HS-27A (cell line): ENCODE measurements at places on chromosomes 2 and 18.

DNA sequence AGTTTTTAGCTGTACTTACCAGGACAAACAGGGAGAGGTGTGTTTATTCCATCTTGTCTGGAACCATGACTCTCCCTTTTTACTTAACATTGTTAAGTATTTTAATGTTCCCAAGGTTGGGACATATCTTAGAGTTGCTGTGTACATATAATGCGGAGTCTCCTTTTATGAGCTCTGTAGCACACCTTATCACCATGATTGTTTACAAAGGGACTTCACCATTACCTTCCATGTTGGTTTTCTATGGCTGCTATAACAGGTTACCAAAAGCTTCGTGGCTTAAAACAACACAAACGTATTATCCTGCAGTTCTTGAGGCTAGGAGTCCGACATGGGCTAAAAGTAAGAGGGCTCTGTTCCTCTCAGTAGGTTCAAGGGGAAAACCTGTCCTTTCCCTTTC lies 164.3 kb downstream of the GALNT1 start:
- DNase-seq, result no peak

- DNase-seq, result no peak
Observed at GRCh38 chr18:2108591-2108990, 462.7 kb downstream of the METTL4 start.

- DNase-seq, result peak; percentile 81
Observed at GRCh38 chr2:113894156-113894743, 4.4 kb downstream of the ACTR3 start.

GRCh38 chr2:11498543-11499034 lies 32.6 kb upstream of the E2F6 start:
- no peak for DNase-seq

GRCh38 chr2:68386365-68386764 lies 21.3 kb downstream of the PLEK start:
- no peak for DNase-seq

DNA sequence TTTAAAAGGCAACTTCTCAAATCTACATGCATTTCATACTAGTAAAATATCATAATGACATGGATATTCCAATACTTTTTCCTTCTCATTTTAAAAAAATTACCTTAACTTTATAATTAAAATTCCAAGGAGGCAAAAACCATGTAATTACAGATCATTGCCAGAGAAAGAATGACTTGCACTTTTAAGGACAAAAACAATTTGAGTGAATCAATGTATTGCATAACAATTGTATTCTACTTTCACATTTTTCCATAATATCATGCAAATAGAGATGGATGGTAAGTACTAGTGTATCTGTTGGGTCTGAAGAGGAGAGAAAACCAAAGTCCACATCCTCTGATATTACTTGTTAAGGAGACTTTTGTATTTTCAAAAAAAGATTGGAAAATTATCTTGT lies 89.5 kb upstream of the NCK2 start:
- no peak for DNase-seq

DNA sequence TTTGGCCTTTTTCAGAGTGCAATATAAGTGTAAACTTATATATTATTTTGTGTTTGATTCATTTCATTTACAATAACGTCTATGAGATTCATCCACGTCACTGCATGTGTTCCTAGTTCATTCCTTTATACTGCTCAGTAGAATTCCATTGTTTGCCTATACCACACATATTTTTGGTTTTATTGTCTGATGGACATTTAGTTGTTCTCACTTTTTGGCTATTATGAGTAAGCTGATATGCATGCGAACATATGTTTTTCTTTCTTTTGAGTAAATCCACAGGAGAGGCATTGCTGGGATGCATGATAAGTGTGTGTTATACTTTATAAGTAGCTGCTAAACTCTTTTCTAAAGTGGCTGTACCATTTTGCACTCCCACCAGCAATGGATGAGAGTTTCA lies 314.8 kb upstream of the HS6ST1 start:
- DNase-seq, result peak; percentile 84

GRCh38 chr2:240995041-240996021 lies 3.1 kb upstream of the SNED1 start:
- no peak for DNase-seq

DNA sequence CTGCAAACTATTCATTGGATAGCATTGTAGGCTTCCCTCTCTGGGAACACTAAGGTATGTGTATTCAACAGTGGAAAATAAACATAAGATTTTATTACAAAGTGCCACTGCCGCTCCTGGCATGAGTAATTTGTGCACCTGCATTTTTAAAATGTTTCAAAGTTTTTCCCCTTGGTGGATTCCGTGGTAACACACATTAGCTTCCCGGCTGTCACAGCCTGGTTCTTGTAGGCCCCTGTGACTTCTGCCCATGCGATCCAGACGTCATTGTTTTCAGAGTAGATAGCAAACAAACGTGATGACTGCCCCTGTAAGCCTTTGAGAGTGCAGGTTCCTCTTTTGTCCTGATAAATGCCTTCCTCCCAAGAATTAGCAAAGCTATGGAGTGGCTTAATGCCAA lies 421.0 kb downstream of the ZNF521 start:
- DNase-seq, result no peak

DNA sequence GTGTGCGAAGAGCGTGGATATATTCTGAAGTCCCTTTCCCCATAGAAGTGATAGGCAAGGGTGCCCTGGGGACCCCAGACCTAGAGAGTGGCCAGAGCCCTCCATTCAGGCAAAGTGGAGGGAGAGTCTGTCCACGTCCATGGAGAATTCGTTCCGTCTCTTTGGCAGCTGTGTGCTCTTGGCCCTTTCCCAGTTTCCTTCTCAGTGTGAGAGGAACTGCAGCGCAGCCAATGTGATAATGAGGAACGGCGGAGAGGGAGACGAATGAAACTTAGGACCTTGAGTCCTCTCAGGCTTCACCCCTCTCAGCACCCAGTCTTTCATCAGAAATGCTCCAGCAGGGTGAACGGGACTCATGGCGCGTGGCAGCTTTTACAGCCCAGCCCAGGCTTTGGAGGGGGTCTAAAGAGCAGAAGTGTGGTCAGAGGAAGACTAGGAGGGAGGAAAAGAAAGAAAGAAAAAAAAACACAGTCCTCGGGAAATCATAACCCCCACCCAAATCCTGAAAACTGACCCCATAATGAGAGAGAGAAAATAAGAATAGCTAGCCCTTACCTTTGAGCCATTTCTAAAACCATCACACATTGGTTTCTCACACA lies 95.0 kb upstream of the RIOK3 start:
- DNase-seq, result no peak

- DNase-seq, result no peak
Observed at GRCh38 chr18:64809801-64810200, 660.9 kb upstream of the LINC00305 start.

DNA sequence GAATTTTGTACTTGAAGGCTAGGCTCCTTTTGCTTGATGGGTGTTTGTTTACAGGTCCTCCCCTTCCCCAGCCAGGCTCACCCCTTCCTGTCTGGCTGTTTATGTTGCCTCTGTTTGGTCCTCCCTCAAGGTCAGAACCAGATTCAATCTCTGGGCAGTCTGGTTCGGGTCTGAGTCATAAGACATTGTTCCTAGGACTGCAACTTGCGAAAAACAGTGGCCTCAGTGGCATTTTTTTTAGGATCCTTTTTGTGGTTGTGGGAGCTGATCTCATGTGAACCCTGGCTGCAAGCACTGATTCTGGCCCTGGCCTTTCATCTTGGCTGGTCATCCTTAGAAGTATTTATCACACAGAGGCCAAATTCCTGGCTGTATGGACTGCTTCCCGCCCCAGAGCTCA lies 370.4 kb downstream of the CLIP4 start:
- no peak for DNase-seq

DNA sequence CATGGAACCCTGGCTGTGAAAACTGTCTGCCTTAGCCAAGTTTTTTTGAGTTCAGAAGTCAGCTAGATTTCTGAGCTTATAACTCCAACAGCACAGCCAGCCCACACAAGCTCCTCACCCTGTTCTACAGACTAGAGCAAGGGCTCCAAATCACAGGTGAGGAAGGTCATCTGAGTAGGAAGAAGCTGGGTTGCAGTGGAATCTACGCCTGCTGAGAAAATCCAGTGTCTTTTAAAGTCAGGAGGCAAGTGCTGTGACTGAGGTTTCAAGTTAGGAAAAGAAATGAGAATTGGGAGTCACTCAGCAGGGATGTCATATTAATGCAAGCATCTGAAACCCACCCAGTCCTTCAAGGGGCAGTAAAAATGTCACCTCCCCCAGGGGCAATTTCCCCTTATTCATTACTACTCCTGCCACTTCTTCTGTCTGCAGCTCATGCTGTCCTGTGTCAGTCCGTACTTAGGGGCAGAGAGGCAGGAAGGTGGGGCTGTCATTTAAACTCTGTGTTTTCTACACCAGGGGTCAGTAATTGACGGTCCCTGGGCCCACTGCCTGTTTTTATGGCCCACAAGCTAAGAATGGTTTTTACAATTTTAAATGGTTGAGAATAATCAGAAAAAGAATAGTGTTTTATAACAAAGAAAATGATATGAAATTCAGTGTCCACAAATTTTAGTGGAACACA lies 551.1 kb downstream of the BCL11A start:
- DNase-seq, result no peak
